ENCODE measurements at places on chromosomes 1 and 21.
A peak's percentile ranks its signal among the peaks of the same experiment; 100 is the strongest.

GRCh38 chr1:242398351-242398750 lies 126.1 kb downstream of the PLD5 start:
- DNase-seq: no peak

- DNase-seq: no peak
Observed at GRCh38 chr1:248842781-248843331, 4.8 kb downstream of the ZNF672 start.

- DNase-seq: no peak
Observed at GRCh38 chr1:6179564-6180175, 451 bp downstream of the CHD5 start.

- DNase-seq: no peak
Observed at GRCh38 chr21:33027401-33028286, 1.9 kb downstream of the OLIG2 start.

- no peak for DNase-seq
Observed at GRCh38 chr1:29256394-29256793, 20.1 kb downstream of the PTPRU start.

GRCh38 chr1:40742363-40743061 lies 41.1 kb upstream of the KCNQ4 start:
- no peak for DNase-seq

DNA sequence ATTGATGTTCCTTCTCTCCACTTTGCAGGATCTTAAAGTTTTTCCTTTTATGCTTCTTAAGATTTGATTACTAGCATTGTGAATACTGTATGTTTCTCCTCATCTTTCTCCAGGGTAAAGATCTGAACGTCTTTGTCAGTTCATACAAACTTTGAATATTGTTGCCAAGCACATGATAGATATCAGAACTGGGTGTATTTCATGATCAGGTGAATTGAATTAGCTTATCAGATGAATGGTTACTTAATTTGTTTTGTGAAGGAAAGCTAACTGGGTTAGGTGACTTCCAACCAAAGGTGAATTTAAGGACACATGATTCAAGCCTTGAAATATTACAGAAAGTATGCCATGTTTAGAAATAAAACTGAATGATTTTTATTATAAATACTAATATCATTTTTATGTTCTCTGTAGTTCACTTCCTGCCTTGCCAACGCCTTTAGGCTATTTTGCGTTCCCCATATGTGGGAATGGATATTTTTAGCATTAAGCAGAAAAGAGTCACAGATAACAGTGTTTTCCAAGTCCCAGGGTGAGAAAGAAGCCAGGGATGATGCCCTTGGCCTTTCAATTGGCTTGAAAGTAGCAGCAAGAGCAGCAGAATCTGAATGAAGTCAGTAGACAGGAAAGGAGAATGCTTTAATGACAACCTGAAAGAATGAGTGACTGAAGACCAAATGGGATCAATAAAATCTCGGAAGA lies 752.1 kb downstream of the NCAM2 start:
- no peak for DNase-seq

GRCh38 chr1:188017921-188018320 lies 1189.2 kb downstream of the PLA2G4A start:
- no peak for DNase-seq

DNA sequence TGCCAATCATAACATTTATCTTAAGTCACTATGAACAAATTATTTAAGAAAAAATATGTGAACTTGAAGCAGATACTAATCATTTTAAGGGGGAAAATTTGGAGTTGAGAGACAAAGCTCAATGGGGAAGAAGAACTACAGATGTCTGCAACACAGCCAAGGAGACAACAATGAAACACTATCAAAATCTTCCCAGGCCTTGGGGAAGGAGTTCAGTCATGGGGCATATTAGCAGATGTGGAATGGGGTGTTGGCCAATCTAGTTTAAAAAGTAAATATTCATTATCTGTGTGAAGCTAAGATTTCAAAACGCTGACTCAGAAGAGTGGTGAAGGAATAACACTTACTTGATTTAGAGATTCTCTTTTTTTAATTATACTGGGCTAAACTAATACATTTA lies 671.6 kb upstream of the ZP4 start:
- DNase-seq: no peak

DNA sequence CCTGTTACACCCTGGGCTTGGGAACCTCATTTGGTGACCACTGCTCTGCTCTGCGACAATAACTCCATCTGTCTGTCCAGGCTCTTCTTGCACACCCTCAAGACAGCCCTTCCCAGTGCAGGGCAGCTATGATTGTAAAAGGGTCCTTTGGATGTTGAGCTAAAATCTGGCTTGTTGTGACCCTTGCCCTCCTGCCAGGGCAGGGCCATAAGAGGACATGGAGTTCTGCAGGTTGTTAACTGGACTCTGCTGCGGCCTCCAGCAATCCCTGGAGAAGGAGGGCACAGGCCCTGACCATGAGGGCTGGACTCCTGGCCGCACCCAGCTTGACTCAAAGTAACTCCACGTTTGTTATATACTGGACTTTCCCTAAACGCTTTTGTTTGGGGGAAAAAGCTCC lies 41.2 kb downstream of the DHCR24 start:
- no peak for DNase-seq

DNA sequence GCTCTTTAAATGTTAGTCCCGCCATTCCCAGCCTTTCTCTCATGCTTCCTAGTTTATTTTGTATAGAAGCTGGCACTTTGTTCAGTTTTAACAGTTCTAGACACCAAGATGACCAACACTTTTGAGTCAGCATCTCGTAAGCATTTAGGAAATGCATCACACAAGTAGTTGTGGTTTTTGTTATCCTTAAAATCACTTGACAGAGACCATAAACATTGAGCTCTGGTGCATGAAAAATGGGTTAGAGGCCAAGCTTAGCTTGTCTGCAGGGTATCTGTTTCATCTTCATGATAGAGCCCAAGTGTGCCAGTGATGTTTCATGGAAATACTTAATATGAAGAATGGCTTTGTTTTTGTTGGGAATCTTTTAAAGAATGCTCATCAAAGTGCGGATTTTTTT lies 159.7 kb downstream of the DISP1 start:
- DNase-seq: no peak

DNA sequence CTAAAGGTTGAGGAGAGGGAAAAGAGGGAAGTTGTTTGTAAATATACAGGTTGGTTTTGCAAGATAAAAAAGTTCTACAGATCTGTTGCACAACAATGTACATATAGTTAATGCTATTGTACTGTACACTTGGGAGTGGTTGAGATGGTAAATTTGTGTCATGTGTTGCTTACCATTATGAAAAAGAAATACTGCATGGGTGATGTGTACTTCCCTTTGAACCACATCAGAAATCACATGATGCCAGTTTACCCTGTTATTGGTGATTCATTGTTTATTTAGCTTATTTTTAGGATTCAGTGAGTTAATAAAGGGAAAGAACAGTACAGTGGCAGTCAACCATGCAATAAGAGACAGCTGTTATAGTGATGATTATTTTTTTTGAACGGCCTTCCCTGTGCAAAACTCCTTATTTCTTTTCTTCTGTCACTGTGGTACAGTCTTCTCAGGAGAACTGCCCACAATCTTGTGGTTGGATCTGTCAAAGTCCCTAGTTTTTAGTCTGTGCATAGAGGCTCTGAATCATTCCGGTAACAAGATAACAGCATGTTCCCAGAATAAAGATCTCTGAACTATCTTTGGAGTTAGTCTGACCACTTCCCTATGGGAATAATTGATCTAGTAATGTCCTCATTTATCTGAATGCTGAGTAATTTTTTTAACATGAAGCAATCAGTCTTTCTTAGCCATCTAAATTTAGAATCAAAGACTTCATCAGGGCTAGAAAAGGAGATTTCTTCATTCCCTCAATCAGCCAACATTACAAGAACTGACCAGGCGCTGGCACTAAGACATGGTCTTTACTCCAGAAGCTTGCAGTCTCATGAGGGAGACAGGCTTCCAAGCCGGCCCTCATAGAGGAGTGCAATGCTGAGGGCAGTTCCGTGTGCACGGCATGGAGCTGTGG lies 84.2 kb downstream of the SH3GLB1 start:
- peak; percentile 44 for DNase-seq

DNA sequence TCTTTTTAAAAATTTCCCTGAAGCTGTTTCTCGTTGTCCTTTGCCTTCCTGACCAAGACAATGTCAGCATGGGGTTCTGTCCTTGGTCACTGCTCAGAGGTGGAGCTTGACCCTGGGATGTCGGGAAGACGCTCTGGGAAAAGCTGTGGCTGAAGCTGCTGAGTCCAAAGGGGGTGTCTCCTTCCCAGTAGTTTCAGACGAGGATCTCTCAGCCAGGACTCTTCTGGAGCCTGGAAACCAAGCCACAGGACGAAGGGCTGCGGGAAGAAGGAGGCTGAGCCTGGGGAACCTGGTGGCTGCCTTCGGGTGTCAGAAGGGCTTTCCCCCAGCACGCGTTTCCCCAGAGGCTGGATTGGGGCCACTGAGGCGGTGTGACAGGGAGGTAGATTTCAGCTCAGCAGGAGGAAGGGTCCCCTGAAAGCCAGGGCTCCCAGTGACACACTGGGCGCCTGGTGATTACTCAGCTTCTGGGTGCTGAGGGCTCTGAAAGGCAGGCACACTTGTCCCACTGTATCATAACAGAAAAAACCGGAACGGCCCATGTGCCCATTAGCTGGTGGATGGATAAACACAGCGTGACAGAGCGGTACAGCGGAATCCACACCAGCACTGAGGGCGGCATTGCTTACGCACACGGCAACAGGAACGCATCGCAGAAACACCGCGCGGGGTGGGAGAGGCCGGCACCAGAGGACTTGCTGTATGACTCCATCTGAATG lies 5.0 kb upstream of the KRTAP12-1 start:
- DNase-seq: no peak

DNA sequence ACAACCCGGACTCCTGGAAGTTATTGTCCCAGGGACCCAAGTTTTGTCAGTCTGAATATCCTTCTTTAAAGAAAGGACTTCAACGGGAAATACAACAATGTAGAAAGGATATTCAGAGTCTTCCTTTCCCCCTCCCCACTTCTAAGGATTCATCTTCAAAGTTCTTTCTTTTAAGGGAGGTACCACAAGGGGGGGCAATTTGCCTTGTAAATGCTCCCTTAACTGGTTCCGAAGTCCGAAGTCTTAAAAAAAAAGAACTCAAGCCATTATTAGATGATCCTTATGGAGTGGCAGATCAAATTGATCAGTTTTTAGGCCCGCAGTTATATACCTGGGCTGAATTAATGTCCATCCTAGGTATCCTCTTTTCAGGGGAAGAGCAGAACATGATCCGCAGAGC lies 47.0 kb downstream of the SERINC2 start:
- DNase-seq: no peak

DNA sequence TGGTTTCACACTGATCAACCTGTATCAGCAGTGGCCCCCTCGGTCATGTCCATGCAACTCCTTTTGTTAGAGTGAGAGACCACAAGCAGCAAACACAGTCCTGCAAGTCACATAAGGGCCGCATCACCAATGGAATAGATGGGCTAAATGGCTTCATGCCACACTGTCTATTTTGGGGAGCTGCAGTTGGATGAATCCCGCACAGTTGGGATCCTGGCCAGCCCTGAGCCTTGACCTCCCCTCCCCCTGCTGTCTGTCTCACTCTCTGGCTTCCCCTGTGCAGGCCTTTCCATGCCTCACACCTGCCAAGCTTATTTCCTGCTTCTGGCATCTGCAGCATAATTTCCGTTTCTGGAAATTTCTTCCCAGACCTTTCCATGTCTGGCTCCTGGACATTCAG lies 57.0 kb downstream of the CNIH3 start:
- DNase-seq: no peak

- DNase-seq: no peak
Observed at GRCh38 chr1:226344441-226345259, 35.7 kb upstream of the LIN9 start.

DNA sequence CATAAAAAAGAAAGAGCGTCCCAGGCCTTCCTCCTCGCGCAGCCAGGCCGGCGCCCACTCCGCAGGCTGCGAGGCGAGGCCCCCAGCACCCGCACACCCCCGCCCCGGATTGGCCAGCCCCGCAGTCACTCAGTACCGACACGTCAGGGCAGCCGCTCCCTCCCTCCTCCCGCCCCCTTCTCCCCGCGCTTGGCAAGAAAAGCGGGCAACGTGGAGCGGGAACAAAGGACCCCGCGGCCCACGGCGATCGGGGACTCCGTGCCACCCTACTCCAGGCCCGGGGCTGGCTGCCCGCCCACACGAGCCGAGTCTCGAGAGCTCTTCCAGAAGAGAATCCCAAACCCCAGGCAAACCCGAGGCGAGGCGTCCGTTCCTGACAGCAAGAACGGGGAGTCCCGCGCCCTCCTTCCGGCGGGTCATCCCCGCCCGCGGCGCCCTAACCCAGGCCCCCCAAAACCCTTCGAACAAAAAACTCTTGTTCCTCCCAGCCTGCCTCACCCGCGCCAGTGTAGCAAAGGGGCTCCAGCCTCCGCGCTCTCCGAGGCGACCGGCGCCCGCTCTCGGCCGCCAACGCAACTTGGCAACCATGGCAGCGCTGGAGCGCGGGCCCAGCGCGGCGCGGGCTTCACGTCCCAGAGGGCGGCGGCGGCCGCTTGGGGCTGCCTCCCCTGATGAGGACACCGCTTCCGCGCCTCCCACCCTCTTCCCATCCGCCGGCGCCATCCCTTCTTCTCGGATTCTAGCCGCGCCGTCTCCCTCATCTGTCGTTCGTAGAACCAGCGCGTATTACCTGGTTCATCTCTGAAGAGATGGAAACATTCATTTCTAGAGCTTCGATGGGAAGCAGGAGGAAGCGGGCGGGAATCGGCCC lies 645 bp downstream of the IVNS1ABP start:
- peak; percentile 97 for DNase-seq

GRCh38 chr1:32619701-32620485 lies 30.5 kb downstream of the ZBTB8OS start:
- no peak for DNase-seq

- DNase-seq: no peak
Observed at GRCh38 chr1:30872948-30873263, 35.7 kb downstream of the SDC3 start.

GRCh38 chr1:24567792-24568388 lies 12.0 kb downstream of the NCMAP start:
- peak; percentile 46 for DNase-seq

All from left ventricle myocardium superior (tissue), 1 donor.